ENCODE measurements at places on chromosomes 3 and 15.

- no peak for DNase-seq
Observed at GRCh38 chr3:146781606-146782005, 176.5 kb upstream of the PLSCR5 start.

- DNase-seq, result no peak
Observed at GRCh38 chr3:58256061-58256460, 18.5 kb downstream of the ABHD6 start.

DNA sequence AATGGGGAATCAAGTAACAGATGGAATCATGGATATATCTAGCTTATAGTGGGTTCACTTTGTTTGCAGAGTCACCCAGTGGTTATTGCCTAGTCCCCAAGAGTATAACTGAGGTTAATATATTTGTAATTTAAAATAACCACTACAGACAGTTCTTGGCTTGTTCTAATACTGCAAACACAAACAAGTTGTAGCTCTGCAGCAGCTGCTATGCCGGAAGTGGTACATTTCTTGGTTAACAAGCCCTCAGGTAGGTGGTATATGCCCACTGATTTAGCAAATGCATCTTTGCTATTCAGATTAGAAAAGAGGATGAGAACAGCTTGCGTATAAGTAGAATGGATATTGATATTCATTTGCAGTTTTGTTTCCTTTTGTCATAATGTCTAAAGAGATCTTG is 984.2 kb downstream of the SQOR start:
- no peak for DNase-seq

DNA sequence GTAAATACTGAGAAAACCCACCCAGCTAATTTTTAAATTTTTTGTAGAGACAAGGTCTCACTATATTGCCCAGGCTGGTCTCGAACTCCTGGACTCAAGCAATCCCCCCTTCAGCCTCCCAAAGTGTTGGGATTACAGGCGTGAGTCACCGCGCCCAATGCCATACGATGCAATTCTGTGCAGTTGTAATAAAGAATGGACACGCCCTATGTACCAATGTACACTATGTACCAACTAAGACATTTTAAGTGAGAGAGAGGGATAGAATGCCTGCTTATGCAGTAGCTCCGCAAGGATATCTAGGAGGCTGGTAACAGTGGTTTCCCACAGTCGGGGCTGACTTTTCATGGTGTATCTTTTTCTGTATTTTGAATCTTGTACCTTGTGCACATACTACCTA is 14.6 kb downstream of the ZNF710 start:
- no peak for DNase-seq

- DNase-seq, result no peak
Observed at GRCh38 chr3:100518244-100518643, 25.8 kb downstream of the TMEM45A start.

GRCh38 chr3:127197300-127198189 is 4.6 kb downstream of the PRR23E start:
- no peak for DNase-seq

DNA sequence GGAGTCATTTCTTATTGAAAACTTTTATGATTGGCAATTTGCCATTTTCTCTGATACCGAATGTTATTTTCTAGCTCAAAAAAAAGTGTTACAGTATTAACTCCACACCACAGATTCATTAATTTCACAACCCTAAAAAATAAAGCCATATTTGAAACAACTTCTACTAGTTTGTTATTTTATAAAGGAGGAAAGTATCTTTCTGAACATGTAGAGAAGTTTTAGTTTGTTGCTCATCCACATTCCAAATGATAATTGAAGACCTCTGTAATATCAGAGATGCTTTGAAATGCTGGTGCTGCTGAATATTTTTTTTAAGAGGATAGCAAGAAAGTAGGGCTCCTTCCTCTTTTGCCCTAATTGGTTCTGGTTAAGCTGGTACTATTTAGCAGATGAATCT is 1.9 kb downstream of the VGLL3 start:
- DNase-seq, result no peak

GRCh38 chr3:79113876-79114275 is 653.9 kb downstream of the ROBO1 start:
- no peak for DNase-seq

GRCh38 chr3:30354972-30355371 is 251.4 kb upstream of the TGFBR2 start:
- DNase-seq, result no peak

GRCh38 chr15:80679804-80680175 is 15.3 kb upstream of the ABHD17C start:
- DNase-seq, result no peak

All from CD4-positive, alpha-beta T cell treated with Interleukin-17A for 1 hour (primary cell).